ENCODE measurements at places on chromosomes 3 and 15.

GRCh38 chr3:12896063-12896985 lies 55.0 kb upstream of the RPL32 start:
- DNase-seq, result no peak

GRCh38 chr3:189954733-189955665 lies 165.7 kb downstream of the P3H2 start:
- no peak for DNase-seq

DNA sequence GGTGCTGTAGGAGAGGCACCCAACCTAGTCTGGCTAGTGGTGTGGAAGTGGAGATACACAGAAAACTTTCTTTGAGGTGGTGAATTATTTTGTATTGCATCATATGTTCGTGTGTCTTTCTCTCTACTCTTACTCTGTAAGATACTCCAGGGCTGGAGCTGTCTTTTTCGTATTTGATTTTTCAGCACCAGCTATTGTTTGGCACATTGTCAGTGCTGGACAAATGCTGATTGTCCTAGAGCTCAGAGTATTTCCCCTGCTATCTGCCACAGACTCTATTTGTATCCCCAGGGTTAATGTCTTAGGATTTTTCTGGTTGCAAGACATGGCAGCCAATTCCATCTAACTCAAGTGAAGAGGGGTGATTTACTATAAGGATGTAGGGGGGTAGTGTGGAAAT lies 110.5 kb downstream of the SAMMSON start:
- DNase-seq, result no peak

GRCh38 chr3:117666325-117666724 lies 956.7 kb downstream of the TUSC7 start:
- DNase-seq, result no peak

DNA sequence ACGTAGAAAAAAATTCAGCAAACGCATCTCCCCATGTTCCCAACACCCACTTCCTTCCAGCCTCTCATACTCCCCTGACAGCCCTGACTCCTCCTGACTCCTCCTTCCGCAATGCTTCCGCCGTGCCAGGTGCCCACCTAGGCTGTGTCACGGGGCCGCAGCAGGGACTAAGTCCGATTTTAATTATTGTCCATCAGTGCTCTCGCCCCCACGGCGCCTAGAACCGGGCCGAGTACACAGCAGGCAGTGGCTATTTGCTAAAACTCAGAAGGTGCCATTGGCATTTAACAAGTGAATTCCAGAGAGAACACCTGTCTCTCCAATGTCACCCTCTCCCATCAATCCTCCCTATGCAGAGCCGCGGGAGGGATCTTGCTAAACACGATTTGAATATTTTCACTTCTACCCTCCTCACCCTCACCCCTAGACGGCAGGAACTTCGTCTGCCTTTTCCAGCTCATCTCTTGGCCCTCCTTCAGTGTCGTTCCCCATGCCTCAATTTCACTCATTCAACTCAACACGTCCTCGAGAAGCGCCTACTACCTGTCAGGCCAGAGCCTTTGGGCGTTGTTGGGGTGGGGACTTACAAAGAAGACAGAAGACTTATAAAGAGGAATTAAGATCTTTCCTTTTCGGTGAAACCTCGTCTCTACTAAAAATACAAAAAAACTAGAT lies 11.5 kb upstream of the SHF start:
- DNase-seq, result peak; percentile 18

DNA sequence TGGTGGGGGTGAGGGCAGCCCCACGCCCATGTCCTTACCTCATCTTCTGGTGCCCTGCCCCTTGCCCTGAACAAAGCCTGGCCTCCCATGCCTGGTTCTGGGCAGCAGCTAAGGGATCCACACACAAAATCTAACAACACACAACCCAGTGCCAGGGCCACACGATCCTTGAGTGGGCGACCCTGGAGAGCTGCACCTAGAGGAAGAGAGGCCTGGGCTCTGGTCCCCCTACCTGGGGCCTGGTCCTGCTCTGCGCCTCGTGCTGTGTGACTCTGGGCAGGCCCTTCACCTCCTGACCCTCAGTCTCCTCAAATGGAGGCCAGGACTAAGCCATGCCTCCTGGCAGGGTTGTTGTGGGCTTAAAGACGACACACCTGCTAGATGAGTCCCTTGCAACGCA lies 20.0 kb upstream of the C3orf22 start:
- DNase-seq, result no peak

DNA sequence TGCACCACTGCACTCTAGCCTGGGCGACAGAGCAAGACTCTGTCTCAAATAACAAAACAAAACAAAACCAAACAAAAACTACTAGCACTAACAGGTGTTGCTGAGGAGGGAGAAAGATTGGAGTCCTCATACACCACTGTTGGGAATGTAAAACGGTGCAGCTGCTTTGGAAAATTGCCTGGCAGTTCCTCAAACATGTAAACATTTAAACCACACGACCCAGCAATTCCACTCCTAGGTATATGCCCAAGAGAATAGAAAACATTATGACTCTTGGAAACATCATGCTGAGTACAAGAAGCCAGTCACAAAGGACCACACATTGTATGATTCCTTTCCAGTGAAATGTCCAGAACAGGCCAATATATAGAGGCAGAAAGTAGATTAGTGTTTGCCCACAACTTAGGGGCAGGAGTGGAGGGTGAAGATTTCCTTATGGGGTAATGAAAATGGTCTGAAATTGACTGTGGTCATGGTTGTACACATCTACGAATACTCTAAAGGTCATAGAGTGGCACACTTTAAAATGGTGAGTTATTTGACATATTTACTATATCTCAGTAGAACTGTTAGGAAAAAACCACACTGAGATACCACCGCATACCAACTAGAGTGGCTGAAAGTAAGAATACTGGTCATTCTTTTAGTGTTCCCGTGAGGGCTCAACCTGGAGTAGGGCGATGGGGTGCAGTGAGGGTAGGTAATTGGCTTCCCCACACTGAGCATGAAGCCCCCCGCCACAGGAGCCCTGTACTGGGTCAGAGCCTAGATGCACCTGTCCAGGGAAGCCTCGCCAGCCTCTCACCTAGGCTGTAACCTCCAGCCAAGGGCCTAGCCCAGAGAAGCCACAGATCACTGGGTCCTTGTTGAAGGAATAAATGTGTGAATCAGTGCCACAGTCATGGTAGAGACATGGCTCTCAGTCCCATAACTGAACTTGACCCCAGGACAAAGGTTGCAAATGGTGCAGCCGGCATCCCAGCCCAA lies 131.1 kb downstream of the NUP210 start:
- DNase-seq, result no peak

DNA sequence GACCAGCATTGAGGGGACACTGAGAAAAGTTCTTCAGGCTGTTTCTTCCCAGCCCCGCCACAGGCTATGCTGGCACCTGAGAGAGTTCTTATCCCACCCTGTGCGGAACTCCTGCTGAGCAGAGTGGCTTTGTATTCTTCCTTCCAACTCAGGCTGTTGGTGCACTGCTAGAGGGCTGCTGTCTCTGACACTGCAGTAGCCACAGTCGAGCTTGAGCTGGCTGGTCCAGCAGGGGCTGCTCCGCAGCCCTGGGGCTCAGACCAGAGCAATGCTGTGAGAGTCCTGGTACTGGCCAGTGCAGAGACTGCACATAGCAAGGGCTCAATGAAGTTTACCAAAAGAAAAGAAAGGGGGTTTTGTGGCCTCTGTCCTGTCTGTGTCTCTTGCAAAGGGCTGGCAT lies 3.6 kb downstream of the GNAI2 start:
- no peak for DNase-seq

GRCh38 chr3:97705764-97706163 lies 58.8 kb upstream of the ARL6 start:
- no peak for DNase-seq

DNA sequence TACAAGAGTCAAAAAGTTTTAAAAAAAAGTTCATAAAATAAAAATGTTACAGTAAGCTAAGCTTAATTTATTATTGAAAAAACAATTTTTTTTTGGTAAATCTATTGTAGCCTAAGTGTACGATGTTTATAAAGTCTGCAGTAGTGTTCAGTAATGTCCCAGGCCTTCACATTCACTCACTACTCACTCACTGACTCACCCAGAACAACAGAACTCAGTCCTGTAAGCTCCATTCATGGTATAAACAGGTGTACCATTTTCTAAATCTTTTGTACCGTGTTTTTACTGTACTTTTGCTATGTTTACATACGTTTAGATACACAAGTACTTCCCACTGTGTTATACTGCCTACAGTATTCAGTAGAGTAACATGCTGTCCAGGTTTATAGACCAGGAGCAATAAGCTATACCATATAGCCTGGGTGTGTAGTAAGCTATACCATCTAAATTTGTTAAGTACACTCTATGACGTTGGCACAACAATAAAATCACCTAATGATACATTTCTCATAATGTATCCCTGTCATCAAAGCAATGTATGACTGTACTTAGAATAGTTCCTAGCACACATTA lies 41.2 kb upstream of the ZDHHC23 start:
- no peak for DNase-seq

- no peak for DNase-seq
These were observed 24.4 kb downstream of the CRBN start for GRCh38 chr3:3154879-3155610.

GRCh38 chr3:113277941-113278598 lies 66.7 kb downstream of the BOC start:
- no peak for DNase-seq

- peak; percentile 94 for DNase-seq
These were observed 68.1 kb downstream of the PPARG start for GRCh38 chr3:12356996-12357395.

DNA sequence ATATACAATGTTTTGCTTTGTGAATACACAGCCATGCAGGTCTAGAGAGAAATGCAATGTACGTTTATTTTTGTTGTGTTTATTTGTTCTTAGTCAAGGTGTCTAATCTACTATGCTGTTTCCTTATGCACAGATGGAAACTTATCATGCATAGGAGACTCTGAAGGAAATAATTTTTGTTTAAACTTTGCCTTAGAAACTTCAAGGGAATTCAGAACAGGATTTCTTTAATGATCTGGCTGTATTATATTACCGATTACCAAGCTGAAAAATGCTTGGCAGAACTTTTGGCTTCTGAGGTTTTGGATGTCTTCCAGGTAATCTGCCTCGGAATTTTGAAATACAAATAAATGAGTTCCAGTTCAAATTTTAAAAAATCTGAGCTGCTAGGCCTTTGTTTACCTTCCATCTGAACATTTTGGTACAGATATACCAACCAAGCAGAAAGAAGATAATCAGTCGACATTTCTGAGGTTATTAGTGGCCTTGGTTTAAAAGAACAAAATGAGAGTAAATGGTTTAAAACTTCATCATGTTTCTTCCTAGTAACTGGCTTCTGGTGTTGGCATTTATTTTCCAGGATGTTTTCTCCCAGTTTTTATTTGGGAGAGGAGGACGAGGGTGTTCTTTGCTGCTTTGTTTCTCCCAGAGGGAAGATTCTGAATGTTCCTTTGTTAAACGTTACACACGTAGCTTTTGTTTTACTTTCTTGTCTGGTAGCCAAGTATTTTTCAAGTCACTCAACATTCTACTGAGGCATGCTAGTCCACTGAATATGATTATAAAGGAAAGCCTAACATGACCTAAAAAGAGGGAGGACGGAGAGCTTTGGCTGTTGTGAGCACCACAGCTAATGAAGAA lies 421.8 kb upstream of the TBL1XR1 start:
- no peak for DNase-seq

GRCh38 chr3:71874618-71875017 lies 89.7 kb upstream of the PROK2 start:
- no peak for DNase-seq

- no peak for DNase-seq
These were observed 273.2 kb downstream of the MECOM start for GRCh38 chr3:169390271-169390670.

- DNase-seq, result no peak
These were observed 78.5 kb upstream of the SNRPA1 start for GRCh38 chr15:101373577-101373976.

DNA sequence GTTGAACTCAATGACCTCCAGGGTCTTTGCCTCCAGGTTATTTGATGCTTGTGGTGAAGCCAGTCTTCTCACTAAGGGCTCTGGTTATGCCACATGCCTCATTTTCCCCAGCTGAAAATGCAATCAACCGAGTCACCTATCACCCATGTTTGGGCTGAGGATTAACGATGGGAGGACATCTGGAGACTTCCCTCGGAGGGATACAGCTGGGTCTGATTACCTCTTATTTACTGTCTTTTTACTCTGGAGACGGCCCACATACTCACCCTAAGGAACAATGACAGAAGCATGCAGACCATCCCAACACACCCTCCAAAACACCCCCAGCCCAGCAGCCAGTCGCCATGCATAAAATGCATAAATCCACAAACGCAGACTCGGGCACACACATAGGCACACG lies 187.4 kb downstream of the OPA1 start:
- DNase-seq, result no peak

DNA sequence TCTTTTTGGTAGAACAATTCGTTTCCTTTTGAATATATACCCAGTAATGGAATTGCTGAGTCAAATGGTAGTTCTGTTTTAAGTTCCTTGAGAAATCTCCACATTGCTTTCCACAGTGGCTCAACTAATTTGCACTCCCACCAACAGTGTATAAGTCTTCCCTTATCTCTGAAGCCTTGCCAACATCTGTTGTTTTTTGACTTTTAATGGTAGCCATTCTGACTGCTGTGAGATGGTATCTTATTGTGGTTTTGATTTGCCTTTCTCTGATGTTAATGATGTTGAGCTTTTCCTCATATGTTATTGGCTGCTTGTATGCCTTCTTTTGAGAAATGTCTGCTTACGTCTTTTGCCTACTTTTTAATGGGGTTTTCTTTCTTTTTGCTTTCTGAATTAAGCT lies 270.6 kb upstream of the MEIS2 start:
- no peak for DNase-seq

DNA sequence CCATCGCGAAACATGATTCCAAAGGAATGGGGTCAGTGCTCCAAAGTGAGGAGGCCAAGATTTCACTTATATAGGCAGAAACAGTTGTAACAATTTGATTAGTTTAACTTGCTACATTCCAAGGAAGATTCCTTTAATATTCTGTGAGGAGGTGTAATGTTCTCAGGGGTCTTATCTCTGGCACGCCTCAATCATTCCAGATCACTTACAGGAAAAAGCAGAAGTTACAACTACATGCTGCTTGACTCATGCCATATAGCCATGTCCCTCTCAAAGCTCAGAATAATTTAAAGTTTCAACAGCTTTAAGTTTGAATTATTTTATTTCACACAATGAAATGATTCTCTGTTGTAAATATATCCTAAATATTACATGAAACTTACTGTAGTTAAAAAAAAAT lies 3.5 kb upstream of the FYTTD1 start:
- DNase-seq, result no peak

GRCh38 chr15:58369956-58370355 lies 61.8 kb upstream of the LIPC start:
- DNase-seq, result no peak

- peak; percentile 93 for DNase-seq
These were observed 1.4 kb downstream of the FURIN start for GRCh38 chr15:90869601-90870353.

GRCh38 chr15:76105391-76105790 lies 45.6 kb downstream of the TMEM266 start:
- DNase-seq, result no peak

DNA sequence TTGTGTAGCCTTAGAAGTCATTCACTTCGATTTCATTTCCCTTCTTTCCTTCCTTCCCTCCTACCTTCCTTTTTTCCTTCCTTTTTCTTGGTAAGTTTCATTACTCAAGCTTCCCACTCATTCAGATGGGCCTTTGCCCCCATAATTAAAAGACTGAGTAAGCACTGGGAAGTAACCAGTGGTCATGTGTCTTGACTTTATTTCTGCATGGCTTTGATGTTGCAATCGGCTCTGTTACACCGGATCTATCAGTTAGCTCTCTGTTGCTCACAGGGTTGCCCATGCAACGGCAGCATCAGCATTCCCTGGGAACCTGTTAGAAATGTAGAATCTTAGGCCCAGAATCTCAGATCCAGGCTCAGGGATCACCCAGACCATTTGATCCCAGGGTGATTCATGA lies 25.6 kb upstream of the LARS2 start:
- peak; percentile 22 for DNase-seq

GRCh38 chr15:65326117-65326526 lies 21.6 kb downstream of the RNU5B-1 start:
- DNase-seq, result no peak
